ENCODE measurements at places on chromosomes 2 and 18. TPM values are rescaled to one million over a fixed set of nuclear protein-coding genes. Genes with fewer than 3 reads are reported as not detected.

MC2R gene
- total RNA-seq, result not detected

GAREM1 gene
- not detected for total RNA-seq

- DNase-seq, result no peak
These were observed 96.8 kb downstream of the DSC3 start for GRCh38 chr18:30945761-30946160.

DNA sequence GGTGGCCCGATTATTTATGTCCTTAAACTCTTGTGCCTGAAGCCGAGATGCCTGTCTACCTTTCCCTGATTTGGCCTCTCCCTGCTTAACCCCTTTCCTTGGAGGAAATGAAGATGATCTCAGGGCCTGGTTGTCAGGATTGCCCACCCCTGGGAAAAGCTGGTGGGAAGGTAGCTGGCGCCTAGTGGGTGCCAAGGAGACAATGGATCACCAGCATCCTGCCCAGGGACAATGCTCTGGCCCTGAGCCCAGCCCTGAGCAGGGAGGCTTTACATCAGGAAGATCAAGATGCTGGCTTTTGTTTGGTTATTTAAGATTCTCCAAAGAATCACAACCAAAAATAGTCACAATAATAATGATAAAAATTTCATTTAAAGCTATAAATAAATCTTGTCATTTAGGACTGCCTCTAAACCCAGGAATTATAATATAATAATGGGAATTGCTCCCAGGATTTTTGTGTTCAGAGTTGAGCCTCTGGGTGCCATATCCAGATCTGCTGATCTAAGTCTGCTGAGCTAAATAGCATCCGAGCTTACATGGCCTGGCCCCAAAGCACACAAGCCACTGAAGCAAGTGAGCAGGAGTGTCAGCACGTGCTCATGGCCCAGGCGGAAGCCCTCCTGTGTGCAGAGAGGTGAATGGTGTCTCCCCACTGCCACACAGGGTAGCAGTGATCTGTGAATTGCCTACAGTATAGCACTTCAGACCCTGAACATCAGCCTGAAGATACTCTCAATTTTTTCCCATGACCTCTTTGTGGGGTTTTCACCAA lies 57.8 kb upstream of the MAP3K20 start:
- DNase-seq, result no peak

SPAG16 gene
- 6.2 TPM for total RNA-seq

DSG1 gene
- not detected for total RNA-seq

DNA sequence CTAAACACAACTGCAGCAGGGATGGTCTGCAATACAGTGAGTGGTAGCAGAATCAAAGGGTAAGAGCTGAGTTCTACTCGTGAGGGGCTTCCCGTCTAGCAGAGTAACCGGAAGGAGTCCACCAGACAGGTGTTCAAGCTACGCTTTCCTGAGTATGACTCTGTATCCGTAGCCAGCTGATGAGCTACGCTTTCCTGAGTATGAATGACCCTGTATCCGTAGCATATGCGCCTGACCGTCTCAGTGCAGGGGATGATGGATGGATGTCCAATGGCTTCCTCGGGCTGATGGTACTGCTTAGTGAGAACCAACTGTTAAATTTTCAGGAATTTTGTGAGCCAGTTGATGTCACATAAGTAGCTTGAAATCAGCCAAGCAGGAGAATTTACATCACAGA lies 244.1 kb upstream of the MYT1L start:
- DNase-seq, result no peak

NXPH2 gene
- not detected for total RNA-seq

GRCh38 chr2:43074052-43074451 lies 152.4 kb downstream of the ZFP36L2 start:
- DNase-seq, result no peak

- no peak for DNase-seq
These were observed 671.9 kb upstream of the CHAC2 start for GRCh38 chr2:53095664-53096063.

DNA sequence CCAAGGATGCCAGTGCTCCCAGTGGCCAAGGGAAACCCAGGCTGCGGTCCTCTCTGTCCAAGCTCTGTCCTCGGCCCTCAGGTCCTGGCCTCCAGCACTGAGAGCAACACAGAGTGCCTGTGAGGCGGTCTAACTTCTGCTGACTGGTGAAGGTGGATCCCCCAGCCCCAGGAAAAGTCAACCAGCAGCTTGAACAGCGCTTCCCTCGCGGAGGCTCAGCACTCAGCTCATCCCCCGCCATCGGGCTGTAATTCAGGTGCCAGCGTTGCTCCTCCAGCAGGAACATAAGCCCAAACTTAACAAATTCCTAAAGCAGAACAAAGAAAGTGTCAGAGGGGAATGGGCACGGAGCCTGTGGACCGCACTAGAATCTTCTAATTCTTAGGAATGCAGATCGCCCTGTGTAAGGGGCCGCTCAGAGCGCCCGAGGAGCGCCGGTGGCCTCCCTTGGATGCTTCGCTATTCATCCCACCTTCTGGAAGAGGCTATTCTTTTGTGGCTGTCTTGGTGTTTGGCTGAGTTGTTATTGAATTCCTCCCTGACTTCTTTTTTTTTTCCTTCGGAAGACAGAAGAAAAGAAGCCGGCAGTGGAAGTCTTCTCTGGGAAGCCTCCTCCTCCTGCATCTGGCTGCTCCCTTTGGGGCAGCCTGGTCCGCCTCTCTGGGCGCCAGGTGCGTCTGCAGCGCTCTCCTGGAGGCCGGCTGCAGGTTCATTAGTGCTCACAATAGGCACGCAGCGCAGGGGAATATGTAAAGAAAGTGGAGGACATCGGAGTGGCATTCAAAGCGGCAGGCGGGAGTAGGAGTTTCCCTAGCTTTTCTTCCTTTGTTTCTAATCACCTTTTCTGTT lies 905.6 kb downstream of the TSN start:
- DNase-seq, result no peak

DNA sequence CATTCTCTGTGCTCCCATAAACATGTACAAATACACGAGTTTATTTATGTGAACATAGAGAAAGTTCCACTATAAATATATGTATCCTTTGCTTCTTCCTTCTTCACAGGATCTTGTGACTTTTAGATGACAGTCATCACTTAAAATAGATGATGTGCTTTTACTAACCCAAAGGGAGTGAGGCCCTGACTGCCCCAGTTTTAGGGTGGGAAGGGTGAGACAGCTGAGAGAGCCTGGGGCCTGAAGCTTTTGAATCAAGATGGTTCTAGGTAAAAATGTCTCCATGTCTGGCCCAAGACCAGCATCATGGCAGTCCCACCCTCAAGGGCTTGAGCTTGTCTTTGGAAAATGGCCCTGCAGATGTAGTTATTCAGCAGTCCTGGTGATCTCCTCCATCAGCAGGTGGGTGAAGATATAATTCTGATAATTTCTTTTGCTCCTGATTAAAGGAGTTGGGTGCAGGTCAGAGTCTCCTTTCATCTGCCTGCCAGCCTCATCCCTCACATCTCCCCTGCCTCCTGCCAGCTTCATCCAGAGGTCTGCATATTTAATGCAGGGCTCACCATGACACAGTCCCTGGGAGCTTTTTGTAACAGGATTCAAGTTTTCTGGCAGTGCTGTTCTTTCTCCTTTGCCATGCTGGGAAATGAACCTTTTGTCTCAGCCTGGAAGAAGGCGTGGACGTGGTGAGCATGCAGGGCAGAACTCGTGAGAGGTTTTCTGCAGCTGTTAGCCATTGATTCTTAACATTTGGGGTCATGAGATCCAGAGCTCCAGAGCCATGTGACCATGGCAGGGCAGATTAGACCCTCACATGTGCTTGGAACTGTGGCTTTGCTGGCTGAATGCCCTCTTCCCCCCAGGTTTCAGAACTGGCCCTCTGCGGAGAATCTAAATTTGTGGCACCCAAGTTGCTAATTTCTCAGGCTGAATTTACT lies 2.7 kb downstream of the HRH4 start:
- no peak for DNase-seq

CAVIN2 gene
- total RNA-seq, result 0.29 TPM

UNC80 gene
- total RNA-seq, result not detected

- no peak for DNase-seq
These were observed 99.7 kb upstream of the UGP2 start for GRCh38 chr2:63741884-63742579.

CNRIP1 gene
- not detected for total RNA-seq

- DNase-seq, result no peak
These were observed 232.9 kb downstream of the CDH7 start for GRCh38 chr18:65983750-65984149.

GRCh38 chr2:138244501-138244925 lies 257.1 kb upstream of the SPOPL start:
- DNase-seq, result no peak

KIF3C gene
- total RNA-seq, result 4.7 TPM

IL1R2 gene
- total RNA-seq, result not detected

CEBPZOS gene
- 40.4 TPM for total RNA-seq

LHCGR gene
- total RNA-seq, result not detected

DNA sequence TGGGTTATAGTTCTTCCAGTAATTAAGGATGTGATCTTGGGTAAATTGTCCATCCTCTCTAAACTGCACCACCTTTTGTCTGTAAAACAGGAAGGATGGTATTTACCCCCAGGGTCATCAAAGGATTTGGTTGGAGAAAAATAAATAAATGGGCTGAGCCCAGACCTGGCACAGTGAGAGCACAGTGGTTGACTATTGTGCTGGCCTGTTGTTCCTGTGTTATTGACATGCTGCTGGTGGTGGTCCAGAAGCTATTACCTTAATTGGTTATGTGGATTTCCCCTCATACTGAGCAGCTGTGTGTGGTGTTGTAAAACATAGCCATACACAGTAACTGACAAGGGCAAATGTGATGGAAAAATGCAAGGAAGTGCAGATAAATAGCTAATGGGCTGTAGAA lies 746 bp upstream of the IL37 start:
- no peak for DNase-seq

- no peak for DNase-seq
These were observed 161.6 kb downstream of the EPHA4 start for GRCh38 chr2:221410487-221410886.

HPCAL1 gene
- 48.7 TPM for total RNA-seq

EFEMP1 gene
- not detected for total RNA-seq

TCF4 gene
- total RNA-seq, result 2.3 TPM

- no peak for DNase-seq
These were observed 48.9 kb upstream of the MYL1 start for GRCh38 chr2:210363876-210364275.

HMSD gene
- total RNA-seq, result not detected

DNA sequence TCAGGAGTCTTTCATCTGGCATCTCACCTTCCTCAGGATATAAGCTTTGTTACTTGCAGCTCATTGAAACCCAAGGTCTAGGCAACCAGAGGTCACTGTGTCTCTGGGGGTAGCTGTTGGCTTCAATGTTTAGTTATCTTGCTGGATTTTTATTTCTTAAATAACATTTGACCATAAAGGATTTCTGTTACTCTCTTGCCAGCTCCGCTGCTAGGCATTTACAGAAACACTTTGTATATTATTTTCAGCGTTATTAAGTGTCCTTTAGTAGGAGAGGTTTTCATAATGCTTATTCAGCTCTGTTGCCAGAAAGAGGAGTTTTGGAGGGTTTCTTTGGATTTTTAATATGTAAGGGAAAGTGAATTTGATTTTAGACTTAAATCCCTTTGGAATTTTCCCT lies 61.4 kb downstream of the QPCT start:
- no peak for DNase-seq

NFU1 gene
- total RNA-seq, result 16.1 TPM

GRCh38 chr2:71220743-71221142 lies 6.2 kb downstream of the PAIP2B start:
- no peak for DNase-seq

SETBP1 gene
- total RNA-seq, result 8.8 TPM

ATOH8 gene
- not detected for total RNA-seq

GRCh38 chr18:62952807-62953206 lies 237.5 kb downstream of the PHLPP1 start:
- no peak for DNase-seq

Measured in naive thymus-derived CD4-positive, alpha-beta T cell (primary cell).